Activated T-cell treated with anti-CD3 and anti-CD28 coated beads, Interleukin-2, amount 50 U/mL, for 4 hours (primary cell): ENCODE measurements at places on chromosomes 5 and 9. TPM values are rescaled to one million over a fixed set of nuclear protein-coding genes. Genes with fewer than 3 reads are reported as not detected.

GRCh38 chr9:127075624-127076372, 46.6 kb downstream of the ANGPTL2 start:
- DNase-seq = no peak

DNA sequence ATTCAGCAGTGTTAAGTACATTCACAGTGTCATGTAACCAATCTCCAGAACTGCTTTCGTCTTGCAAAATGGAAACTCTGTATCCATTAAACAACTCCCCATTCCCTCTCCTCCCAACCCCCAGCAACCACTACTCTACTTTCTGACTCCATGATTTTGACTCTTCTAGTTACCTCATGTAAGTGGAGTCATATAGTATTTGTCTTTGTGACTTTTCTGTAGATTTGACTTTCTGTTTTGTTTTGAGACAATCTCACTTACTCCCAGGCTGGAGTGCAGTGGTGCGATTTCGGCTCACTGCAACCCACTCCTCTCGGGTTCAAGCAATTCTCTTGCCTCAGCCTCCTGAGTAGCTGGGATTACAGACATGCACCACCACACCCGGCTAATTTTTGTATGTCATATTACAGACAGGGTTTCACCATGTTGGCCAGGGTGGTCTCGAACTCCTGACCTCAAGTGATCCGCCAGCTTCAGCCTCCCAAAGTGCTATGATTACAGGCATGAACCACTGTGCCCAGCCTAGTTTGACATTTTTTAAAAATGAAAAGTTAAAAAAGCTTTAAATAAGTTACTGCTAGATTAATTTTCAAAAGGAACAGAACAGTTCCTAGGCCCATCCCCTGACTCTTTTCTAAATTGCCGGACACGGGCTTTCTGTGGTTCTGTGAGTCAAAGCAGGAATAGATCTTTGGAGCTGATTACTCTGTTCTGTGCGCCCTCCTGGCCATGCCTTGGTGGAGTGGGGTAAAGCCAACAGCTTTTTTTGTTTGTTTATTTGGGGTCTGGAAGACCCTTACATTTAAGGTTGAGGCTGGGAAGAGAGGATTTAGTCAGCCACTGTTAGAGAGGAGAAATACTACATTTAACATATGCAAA, 59.3 kb downstream of the RALGPS1 start:
- no peak for DNase-seq

The TXNDC8 gene
- total RNA-seq = not detected

DNA sequence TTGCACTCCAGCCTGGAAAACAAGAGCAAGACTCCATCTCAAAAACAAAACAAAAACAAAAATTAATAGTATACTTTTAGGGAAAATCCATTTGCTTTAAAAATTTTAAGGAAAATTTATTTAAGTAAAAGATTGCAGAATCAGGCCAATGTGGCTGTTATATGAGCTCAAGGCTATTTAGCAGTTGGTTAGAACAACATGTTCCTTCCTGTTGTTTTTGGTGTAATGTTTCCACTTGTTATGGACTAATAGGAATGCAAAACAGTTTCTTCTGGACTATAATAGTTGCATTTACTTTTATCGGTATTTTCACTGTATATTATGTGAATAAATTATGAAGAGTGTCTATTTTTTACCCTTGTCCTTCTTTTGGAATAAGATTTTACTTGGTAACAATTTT, 3.0 kb upstream of the CDC42SE2 start:
- no peak for DNase-seq

The IFNE gene
- total RNA-seq = not detected

The SHOC1 gene
- total RNA-seq = not detected

DNA sequence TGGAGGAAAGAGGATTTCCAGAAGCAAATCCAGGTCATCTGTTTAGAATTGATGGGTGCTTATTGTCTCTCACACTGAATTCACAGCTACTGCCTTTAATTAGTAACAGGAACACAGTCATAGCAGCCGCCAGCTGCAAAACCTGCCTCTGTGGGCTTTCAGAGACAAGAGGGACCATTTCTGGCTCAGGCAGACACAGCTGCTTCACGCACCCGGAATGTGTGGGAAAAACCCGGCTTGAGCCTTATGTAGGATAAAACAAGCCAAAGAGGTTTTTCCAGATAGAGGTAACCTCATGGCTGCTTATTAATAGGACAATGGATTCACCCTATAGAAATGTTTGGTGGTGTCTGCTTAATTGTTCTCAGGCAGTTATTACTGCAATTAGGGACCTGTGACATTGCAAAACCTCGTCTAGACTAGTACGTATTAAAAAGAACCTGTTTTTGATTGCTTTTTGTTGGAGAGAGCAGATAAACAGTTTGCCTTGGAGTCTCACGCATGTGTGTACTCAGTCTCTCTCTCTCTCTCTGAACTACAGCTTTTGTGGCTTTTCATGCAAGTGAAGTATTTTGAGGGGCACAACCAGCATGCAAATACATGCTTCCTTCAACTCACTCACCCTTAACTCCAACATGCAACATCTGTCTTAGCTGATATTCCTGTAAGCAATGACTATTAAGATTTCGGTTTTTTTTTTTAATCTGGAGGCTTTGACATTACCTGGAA, 302.7 kb downstream of the PLK2 start:
- DNase-seq = no peak

DNA sequence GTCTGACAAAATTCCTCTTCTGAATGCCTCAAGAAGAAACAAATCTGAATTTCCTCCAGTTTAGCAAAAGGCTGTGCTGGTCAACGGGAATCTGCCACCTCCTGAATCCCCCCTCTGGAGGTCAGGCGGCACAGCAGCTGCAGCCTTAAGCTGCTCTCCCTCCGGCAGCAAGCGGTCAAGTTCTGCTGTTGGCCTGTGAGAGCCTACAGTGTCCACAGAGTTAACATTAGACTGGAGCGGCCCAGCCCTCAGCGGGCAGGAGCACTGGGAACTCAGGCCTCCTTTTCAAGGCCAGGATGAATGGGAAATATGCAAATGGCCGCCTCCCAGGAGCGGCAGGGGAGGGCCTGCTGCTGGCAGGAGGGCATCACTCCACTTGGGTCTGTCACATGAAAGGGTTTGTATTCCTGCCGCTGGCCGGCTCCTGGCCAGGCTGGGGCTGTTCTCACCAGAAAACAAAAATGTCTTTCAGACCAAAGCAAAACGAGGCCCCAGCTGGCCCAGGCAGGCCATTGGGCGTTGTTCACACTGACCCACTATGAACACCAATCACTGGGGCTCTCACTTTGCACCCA, 8.2 kb downstream of the ACSL6 start:
- no peak for DNase-seq

- DNase-seq = no peak
Measured at GRCh38 chr9:804026-804425, 37.5 kb upstream of the DMRT1 start.

The IL3 gene
- 94.6 TPM for total RNA-seq

The NR2F1-AS1 gene
- not detected for total RNA-seq

DNA sequence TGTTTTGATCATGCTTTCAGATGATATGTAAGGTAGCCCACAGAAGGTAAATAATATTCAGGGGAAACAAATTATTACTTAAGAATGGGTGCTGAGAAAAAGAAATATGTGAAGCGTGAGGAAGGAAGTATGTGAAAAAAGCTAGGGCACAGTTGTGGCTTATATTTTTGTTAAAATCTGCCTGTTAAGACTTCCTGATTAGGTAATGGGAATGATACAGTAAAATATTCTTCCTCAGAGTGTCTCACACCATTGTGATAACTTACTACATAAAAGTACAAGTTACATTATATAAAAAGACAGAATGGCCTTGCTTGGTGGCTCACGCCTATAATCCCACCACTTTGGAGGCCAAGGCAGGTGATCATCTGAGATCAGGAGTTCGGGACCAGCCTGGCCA, 18.7 kb upstream of the PARP8 start:
- DNase-seq = no peak

The TNFSF8 gene
- total RNA-seq = 192 TPM

The SHC3 gene
- 0.03 TPM for total RNA-seq

GRCh38 chr5:6603643-6604042, 29.2 kb downstream of the NSUN2 start:
- DNase-seq = no peak

- no peak for DNase-seq
Measured at GRCh38 chr9:4195285-4195684, 104.6 kb downstream of the GLIS3 start.

- DNase-seq = no peak
Measured at GRCh38 chr5:119470851-119471451, 18.7 kb downstream of the HSD17B4 start.

- DNase-seq = no peak
Measured at GRCh38 chr5:24222876-24223275, 421.9 kb downstream of the CDH10 start.

- no peak for DNase-seq
Measured at GRCh38 chr5:180136630-180137381, 65.2 kb upstream of the RNF130 start.

The C9orf50 gene
- total RNA-seq = not detected

DNA sequence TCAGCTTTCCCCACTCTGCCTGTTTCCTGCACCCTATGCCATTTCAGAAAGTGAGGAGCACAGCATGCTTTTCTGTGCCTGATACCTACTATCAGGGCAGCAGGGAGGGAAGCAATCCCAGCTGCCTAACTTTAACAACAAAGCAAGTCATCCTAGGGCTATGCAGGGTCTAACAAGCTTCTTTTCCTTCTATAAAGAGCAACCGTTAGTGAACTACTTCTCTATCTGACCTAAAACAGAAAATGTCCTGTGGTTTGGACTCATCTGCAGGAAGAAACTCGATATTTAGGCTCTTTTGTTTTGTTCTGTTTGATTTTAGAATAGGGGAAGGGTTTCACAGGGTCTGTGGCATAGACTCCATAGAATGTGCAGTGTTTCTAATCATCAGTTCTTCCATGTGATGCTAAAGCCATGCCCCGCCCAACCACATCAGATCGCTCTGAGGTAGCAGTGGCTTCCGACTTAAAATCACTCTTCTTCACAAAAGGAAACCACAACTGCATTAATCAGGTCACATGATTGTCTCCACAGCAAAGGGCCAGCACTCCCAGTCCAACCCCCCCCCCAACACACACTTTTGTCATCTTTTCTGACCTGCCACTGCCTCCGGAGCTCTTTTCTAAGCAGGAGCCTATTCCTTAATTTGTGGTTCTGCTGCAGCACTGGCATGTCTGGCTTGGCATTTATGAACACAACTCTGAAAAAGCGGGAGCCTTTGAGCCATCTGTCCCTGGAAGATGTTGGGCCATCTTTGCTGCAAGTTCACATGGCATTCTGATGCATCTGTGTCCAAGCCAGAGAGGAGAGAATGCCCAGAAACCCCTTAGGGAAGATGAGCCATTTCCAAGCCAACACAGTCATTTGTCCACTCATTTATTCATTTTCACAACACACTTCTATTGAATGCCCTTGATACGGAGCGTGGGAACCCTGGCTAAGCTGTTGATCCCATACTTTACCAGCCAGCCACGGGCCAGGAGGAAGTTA, 71.6 kb downstream of the CFAP90 start:
- no peak for DNase-seq

The PTPRD gene
- total RNA-seq = 0.49 TPM

- no peak for DNase-seq
Measured at GRCh38 chr5:131814990-131815389, 18.2 kb upstream of the FNIP1 start.

- DNase-seq = no peak
Measured at GRCh38 chr9:134764473-134765269, 115.9 kb upstream of the FCN2 start.

- DNase-seq = no peak
Measured at GRCh38 chr9:2876726-2877125, 32.8 kb upstream of the PUM3 start.
